ENCODE measurements at places on chromosomes 3 and 15. TPM values are rescaled to one million over a fixed set of nuclear protein-coding genes. Genes with fewer than 3 reads are reported as not detected.

The SEMA5B gene
- 9.4 TPM for total RNA-seq

The TOPAZ1 gene
- not detected for total RNA-seq

DNA sequence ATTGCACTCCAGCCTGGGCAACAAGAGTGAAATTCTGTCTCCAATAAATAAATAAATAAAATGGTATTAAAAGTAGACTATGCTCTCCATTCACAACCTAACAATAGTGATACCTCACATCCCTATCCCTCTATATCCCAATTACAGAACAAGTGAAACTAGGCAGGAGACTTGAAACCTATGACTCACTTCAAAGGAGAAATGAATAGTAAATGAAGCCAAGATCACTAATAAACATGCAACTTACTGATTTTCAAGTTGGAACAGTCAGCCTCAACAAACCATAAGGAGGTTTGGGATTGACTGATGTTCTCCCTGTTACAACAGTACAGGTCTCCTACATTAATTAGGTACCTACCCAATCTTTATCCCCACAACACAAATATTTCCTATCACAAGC, 103.4 kb downstream of the GSK3B start:
- H3K36me3 ChIP-seq: peaks cover 37% of the 10 kb centered on the region
- DNase-seq: no peak
- no peaks in the 10 kb centered on the region for H3K4me1 ChIP-seq
- no peaks in the 10 kb centered on the region for H3K27me3 ChIP-seq
- H3K27ac ChIP-seq: no peak overlapping the region
- no peak overlapping the region for H3K4me3 ChIP-seq

GRCh38 chr3:27319847-27320526, 49.2 kb downstream of the NEK10 start:
- H3K27ac ChIP-seq: no peak overlapping the region
- no peaks in the 10 kb centered on the region for H3K27me3 ChIP-seq
- DNase-seq: no peak

The SYNM gene
- total RNA-seq: 1.8 TPM

GRCh38 chr3:126678693-126679317, 23.9 kb upstream of the TXNRD3 start:
- DNase-seq: no peak
- no peaks in the 10 kb centered on the region for H3K4me1 ChIP-seq
- peak overlapping the region; percentile 25 for H3K4me3 ChIP-seq
- H3K27me3 ChIP-seq: no peaks in the 10 kb centered on the region
- no peaks in the 10 kb centered on the region for H3K36me3 ChIP-seq

DNA sequence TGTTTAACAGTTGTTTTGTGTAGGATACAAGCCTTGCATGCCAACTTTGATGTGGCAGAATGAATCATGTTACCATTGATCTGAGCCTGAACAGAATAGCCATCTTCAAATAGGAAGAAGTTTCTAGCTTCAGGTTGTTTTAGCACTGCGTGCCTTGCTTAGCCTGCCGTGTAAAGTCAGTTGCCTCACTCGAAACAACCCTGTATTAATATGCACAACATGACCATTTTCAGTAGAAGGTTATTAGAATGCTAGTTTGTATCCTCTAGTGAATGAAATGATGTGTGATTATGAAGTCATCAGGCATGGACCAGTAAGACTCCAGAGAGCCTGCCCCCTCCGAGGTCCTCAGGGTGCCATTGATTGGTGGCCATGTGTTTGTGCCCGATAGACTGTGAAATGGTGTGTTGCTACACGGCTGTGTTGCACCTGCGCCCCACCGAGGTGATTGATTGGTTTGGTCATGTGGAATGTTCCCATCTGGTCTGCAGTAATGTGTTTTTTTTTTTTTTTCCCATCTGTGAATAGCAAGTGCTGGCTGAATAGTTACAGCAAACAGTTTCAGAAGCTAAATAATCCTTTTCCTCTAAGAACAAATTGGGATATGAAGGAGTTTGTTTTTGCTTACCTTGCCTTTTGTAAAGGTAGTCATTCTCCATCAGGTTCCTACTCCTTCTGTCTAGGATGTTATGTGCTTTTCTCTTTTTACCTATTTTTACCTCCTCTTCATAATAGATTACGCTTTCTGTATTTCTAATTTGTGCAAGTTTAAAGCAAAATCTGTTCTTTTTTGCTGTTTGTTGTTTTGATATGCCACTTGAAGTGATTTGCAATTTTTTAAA, 214.9 kb downstream of the TCF12 start:
- H3K4me3 ChIP-seq: no peak overlapping the region
- no peak overlapping the region for H3K27ac ChIP-seq
- no peaks in the 10 kb centered on the region for H3K36me3 ChIP-seq
- no peak for DNase-seq
- no peaks in the 10 kb centered on the region for H3K27me3 ChIP-seq

The PRKCD gene
- total RNA-seq: 24.9 TPM

- H3K27ac ChIP-seq: no peak overlapping the region
- H3K4me3 ChIP-seq: no peak overlapping the region
- no peak for DNase-seq
- H3K27me3 ChIP-seq: no peaks in the 10 kb centered on the region
- H3K36me3 ChIP-seq: no peaks in the 10 kb centered on the region
Measured at GRCh38 chr15:55239440-55240124, 42.8 kb upstream of the RSL24D1 start.

The TOP2B gene
- 181 TPM for total RNA-seq

The TMEM108 gene
- 3.5 TPM for total RNA-seq

DNA sequence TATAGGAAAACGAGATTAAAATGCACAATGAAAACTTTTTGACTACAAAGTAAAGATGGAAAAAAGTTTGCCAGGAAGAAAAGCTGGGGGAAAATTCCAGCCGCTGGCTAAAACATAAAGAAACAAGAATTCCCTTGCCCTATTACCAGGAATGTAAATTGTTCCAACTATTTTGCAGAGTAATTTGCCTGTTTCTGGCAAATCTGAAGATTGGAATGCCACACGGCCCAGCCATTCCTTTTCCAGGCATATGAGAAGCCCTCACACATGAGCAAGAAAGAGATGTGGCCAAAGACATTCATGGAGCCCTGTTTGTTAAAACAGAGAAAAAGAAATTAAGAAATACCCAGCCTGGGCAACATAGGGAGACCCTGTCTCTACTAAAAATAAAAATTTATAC, 8.4 kb upstream of the GATA2 start:
- no peak for DNase-seq
- no peaks in the 10 kb centered on the region for H3K4me1 ChIP-seq
- H3K27me3 ChIP-seq: peaks cover 11% of the 10 kb centered on the region
- no peaks in the 10 kb centered on the region for H3K36me3 ChIP-seq
- no peak overlapping the region for H3K27ac ChIP-seq
- no peak overlapping the region for H3K4me3 ChIP-seq
